ENCODE measurements at places on chromosomes 4 and X.

- DNase-seq, result peak; percentile 53
These were observed 18.4 kb downstream of the XIAP start for GRCh38 chrX:123878252-123878721.

DNA sequence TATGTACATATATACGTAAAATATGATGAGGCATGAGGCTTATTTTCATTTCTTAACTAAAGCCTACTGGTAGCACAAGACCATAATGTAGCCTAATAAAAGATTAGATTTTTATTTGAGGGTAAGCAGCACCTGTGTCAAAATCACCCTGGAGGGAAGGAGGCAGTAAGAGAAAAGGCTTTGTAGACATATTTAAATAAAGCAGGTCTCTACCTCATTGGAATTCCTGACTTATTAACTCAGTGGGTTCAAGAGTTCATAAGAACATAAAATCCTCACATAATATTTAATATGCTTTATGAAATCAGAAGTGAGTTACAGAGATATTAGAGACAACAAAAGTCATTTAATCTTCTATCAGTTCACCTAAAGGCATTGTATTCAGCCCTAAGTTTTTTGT, 261.6 kb upstream of the ANKRD50 start:
- no peak for DNase-seq

DNA sequence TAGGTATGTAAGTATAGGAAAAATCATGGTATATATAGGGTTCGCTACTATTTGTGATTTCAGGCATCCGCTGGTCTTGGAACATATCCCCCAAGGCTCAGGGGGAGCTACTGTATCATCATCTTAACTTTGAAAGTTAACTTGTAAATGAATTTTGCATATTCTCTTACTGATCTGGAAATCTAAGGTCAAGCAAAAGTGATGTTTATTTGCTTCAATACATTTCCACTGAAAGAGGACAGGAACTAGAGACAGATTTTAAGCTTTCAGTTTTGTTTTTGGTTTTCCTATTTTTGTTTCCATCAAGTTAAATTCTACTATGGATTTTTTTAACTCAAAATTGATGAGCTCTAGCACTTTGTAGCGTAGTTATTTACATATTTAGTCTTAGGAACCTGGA, 56.2 kb downstream of the NAF1 start:
- no peak for DNase-seq

- peak; percentile 63 for DNase-seq
These were observed 313.6 kb upstream of the DDX53 start for GRCh38 chrX:22686138-22686541.

DNA sequence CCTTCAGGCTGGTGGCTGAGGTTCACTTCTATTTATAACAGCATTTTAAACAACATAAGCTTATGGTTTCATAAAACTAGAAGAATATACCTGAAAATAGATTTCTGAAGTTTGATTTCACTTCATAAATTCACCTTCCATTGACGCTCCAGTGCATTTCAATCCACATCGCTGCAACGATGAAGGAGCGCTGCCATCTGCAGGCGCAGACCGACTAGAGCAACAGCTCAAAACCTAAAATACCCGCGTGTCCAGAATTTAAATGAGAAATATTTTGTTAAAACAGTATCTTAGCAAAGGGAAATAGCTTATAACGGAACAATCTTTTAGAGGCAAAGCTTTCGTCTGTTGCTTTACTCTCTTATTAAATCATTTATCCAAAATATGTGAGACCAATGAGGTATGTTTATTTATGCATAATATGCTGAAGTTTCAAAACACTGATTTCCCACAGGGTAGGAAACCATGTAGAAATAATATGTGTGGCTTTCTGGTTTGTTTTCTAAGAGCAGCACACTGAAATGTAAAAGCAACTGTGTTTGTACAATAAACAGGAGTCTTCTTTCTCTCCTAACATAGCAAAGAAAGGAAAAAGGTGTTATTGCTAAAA, 816.4 kb upstream of the FRG1 start:
- peak; percentile 54 for DNase-seq

DNA sequence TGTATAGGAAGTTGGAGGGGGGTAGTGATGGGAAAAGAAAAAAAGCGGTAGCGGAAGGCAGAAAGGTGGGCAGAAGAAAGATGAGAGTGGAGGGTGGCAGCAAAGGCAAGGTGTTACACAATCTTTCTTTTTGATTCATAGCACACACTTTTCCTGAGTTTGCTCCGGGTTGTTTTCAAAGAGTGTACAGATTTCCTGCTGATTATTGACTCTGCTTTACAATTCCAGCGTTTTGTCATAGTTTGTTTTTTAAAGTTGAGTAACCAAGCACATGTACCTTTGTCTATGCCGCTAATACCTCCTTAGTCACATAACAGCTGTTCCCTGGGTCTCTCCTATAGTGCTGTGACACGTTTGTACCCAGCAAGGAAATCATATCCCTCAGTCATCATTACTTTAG, 50.3 kb downstream of the AGA start:
- no peak for DNase-seq

DNA sequence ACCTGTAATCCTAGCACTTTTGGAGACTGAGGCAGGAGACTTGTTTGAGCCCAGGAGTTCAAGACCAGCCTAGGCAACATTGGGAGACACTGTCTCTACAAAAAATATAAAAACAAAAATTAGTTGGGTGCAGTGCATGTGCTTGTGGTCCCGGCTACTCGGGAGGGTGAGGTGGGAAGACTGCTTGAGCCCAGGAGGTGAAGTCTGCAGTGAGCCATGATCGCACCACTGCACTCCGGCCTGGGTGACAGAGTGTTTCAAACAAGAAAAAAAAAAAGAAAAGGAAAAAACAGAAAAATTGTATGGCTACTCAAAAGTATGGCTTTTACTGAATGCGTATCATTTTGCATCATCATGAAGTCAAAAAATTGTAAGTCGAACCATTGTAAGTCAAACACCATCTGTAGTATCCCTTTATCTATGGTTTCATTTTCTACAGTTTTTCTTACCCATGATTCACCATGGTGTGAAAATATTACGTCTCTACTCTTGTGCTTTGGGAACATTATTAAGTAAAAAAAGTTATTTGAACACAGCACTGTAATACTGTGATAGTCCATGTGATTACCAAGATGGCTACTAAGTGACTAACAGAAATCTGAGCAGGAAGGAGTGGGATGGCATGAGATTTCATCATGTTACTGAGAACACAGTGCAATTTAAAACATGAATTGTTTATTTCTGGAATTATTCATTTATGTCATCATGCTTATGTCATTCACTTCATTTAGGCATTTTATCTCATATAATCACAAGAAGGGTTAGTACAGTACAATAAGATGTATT, 26.5 kb upstream of the MANBA start:
- peak; percentile 52 for DNase-seq

- DNase-seq, result no peak
These were observed 19.3 kb upstream of the MSMO1 start for GRCh38 chr4:165308166-165308565.

DNA sequence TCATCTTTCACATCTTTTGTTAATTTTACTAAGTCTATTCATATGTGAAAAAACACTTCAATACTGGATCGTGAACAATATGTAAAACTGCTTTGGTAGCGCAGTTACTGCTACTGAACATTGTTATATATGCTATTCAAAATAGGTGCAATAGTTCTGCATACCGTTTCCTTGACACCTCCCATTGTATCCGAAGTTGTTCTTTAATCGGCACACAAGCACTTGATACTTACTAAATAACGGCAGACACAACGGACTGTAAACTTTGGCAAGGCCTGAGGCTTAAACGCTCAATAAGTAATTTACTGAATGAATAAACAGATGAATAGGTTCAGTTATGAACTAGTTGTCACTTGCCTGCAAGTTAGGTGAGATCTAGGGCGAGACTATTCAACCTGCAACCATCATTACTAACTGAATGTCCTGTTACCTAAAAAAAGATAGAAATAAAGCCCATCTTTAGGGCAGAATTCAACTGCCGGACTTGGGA, 620 bp downstream of the ANAPC10 start:
- DNase-seq, result no peak

GRCh38 chr4:110119337-110119736, 79.1 kb downstream of the ELOVL6 start:
- no peak for DNase-seq

All from fibroblast of skin of right biceps (primary cell).